ENCODE measurements at places on chromosomes 1 and 21.

DNA sequence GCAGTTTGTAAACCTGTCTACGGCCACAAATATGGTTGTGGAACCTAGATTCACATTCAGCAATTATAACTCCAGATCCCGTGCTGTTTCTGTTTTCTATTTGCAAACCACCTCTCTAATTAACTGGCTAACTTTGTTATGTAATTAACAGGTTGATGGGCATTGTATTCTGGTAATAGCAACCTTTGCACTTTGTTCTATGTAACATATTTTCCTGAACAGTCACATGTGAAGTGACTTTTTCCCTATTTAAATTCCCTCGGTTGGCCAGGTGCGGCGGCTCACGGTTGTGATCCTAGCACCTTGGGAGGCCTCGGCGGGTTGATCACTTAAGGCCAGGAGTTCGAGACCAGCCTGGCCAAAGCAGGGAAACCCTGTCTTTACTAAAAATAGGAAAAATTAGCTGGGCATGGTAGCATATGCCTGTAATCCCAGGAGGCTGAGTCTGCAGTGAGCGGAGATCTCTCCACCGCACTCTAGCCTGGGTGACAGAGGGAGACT is 1.4 kb downstream of the ACADM start:
- no peak for DNase-seq

- no peak for DNase-seq
These were observed 64.8 kb upstream of the GNG4 start for GRCh38 chr1:235714205-235714897.

- DNase-seq = no peak
These were observed 8.4 kb upstream of the BGLAP start for GRCh38 chr1:156233426-156234127.

DNA sequence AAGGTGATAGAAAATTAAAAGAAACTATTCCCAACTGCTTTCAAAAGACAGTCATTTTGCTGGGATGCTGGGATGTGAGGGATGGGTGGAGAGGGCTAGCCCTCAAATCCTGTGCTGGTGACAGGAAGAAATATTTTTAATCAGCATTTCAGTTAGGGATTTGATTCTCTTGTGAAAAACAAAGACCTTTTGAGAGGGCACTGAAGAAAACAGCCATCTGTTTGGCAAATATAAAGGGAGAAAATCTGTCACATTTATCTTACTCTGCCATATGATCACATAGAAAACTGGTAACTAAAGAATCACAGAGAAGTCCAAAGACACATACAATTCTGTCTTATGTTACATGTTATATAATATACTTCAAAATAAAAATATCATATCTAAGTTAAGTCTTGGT is 12.3 kb downstream of the STXBP3 start:
- DNase-seq = no peak

DNA sequence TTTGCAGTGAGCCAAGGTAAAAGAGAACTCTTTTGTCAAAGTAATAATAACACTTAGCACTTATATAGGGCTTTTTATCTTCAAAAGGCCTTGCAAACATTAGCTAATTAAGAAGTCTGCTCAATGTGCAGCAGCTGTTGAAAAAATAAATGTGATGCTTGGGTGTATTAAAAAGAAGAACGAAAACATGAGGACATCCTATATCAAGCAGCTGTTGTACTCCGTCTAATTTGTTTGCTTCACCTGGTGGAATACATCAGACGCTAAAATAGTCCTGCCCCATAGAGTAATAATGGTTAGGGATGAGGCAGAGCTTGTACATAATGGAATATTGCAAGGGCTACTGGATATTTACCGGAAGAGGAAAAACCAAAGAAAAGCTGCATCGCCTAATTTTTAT is 299.5 kb downstream of the ST6GALNAC3 start:
- no peak for DNase-seq

GRCh38 chr1:4512636-4513035 is 141.8 kb upstream of the AJAP1 start:
- DNase-seq = no peak

DNA sequence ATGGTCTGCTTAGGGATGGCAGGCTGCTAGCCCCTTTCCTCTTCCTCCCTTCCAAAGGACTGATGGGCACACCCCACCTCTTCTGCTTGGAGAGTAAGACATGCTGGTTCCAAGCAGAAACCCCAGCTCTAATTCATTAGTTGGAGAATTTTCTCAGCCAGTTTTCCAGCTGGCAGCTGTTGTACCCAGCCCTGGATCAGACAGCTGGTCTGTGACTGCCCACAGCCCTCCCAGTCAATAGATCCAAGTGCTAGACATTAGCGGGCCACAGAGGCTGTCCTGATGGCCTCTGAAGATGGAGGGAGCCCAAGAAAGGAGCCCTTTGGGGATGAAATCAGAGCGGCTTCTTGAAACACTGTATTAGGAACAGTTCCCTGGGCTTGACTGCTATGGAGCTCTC is 35.8 kb downstream of the ACOT11 start:
- DNase-seq = no peak

- no peak for DNase-seq
These were observed 20.6 kb upstream of the ELOA start for GRCh38 chr1:23722652-23723051.
